ENCODE measurements at places on chromosomes 12 and 14. TPM values are rescaled to one million over a fixed set of nuclear protein-coding genes. Genes with fewer than 3 reads are reported as not detected.
A peak's percentile ranks its signal among the peaks of the same experiment; 100 is the strongest.

DNA sequence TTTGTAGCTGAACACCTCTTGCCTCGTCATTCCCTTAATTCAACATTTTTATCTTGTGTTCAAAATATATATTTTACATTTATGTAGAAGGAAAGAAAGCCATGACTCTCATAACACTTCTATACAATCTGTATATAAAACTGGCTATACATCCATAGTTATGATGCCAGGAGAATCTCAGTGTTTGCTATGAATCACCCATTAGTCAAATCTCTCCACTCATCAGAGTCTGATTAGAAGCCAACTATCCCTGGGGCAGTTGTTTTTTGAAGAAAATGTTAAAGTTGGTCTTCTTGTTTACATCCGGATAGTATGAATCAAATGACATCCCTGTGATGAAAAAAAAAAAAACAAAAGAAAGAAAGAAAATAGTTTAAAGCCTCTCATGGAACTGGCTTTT is 503.9 kb downstream of the NELL2 start:
- DNase-seq = no peak

DNA sequence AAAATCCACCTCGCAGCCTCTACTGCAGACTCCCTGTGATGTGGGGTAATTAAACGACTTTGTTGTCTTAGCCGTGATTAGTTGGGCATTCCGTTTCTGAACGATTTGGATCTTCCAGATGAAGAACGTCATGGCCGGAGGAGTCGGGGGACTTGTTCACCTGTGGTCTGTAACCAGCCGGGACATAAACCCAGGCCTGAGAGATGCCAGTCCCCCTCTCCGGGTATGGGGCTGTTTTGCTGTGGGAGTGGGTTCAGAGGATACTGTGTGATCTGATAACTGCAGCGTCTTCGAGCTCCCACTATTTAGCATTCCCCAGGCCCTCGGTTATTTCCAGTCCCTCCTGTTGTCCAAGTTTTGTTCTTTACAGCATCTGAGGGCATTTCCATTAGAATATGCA is 96.1 kb downstream of the PIWIL1 start:
- no peak for DNase-seq

The TRPV4 gene
- total RNA-seq = 2.1 TPM

GRCh38 chr12:21438643-21439042 is 1.2 kb downstream of the PYROXD1 start:
- DNase-seq = no peak

- no peak for DNase-seq
These were observed 300.7 kb upstream of the TBX3 start for GRCh38 chr12:114984634-114985061.

GRCh38 chr14:57991353-57991752 is 125.5 kb upstream of the SLC35F4 start:
- DNase-seq = no peak

The IFI27L2 gene
- 61.8 TPM for total RNA-seq

DNA sequence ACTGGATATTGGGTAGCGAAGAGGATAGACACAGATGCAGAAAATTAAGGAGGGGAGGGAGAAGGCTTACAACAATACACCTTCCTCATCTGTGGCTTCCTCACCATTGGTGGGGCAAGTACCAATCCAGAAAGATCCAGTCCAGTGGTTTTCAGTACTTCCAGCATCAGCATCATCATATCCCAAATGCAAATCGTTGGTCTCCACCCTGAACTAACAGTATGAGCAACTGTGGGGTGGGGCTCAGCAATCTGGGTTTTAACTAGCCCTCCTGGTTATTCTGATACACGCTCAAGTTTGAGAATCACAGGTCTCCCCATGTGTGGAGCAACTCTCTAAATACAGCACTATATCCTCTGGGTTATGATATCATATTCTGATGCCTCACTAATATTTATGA is 193.7 kb downstream of the PAX9 start:
- no peak for DNase-seq

The SPTSSA gene
- total RNA-seq = 32.7 TPM

GRCh38 chr12:48980953-48981756 is 3.0 kb downstream of the WNT1 start:
- DNase-seq = no peak

The PTCSC3 gene
- total RNA-seq = not detected

DNA sequence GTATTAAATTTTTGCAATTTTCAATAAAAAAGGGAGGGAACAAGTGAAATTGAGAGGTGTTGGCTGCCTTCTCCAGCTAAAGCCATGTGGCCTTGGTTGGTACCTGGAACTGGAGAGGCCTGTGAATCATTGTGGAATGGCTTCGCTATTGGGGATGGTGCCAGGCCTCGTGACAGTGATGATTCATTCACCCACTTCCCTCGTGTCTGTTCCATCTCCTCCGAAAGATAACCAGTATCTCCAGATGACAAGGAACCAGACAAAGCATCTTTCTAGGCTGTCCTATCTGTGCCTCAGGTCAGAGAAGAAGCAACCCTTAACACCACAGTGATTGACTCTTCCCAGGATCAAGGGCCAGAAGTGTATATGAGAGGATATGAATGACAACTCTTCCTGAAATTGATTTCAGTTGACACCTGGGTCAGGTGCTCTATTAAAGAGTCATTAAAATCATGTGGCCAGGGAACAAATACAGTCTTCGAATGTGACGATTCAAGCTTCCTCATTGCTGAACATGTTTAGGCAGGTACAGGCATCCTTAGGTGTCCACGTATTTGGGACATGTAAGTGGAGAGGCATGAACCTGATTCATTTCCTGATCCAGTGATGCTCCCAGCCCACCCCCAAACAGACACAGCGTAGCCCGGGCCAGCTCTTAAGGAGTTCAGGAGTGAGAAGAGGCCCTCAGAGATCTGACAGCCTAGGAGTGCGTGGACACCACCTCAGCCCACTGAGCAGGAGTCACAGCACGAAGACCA is at the start of gene RNASE7:
RNASE7 (plus strand) TSS at position 687 of the 758 bp plus-strand sequence. CDS start 631 bp downstream, outside the sequence.
- DNase-seq = peak; percentile 81

- DNase-seq = no peak
These were observed 52.3 kb downstream of the SOCS2 start for GRCh38 chr12:93624595-93625294.

- no peak for DNase-seq
These were observed 34.8 kb downstream of the DIO3 start for GRCh38 chr14:101595887-101596721.

The GLIPR1L1 gene
- total RNA-seq = not detected

The HOXC12 gene
- not detected for total RNA-seq

DNA sequence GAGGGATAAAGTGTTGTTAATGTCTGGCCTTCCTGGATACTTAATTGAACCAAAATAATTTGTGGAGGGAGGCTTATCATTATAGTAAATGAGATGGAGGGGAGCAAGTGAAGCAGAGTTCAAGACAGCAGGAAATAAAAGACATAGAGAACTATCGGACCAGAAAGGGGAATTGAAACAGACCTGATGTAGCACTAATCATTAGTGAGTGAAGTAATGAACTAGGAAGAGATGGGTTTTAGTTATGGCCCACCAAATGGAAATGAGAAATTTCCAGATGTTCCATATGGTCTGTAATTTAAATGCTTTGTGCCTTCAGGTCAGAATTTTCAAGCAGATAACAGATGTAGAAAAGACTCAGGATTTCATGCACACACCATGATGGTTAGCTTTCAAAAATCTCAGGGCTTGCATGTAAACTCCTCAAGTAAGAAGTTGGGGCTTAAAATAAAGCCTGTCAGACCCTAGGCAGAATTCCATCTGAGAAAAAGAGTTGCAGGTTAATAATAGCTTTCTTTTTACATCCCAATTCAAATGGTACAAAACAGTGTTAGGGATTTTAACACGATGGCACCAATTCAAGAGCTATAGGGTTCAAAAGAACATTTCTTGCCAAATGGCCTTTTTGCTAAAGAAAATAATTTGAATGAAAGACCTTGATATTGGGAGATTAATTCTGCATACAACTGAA is 355.8 kb downstream of the FSCB start:
- no peak for DNase-seq

DNA sequence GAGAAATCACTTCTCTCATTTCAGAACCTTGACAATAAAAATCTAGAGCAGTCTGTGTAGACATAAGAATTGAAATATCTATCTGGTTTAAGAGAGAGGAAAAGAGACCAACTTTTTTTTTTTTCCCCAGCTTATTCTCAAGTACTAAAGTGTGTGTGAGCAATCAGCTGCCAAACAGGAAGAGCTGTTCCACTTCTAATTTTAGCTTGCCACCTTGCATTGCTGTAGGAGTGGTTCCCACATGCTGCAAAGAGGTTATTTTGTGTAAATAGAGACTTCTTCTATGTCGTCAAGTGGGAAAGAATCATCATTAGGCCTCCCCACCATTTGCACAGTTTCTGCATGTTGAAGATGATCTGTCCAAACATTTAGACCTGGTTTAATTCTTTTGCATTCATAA is 142.6 kb downstream of the NPAS3 start:
- no peak for DNase-seq

GRCh38 chr12:54504550-54504949 is 7.0 kb downstream of the NCKAP1L start:
- DNase-seq = no peak

DNA sequence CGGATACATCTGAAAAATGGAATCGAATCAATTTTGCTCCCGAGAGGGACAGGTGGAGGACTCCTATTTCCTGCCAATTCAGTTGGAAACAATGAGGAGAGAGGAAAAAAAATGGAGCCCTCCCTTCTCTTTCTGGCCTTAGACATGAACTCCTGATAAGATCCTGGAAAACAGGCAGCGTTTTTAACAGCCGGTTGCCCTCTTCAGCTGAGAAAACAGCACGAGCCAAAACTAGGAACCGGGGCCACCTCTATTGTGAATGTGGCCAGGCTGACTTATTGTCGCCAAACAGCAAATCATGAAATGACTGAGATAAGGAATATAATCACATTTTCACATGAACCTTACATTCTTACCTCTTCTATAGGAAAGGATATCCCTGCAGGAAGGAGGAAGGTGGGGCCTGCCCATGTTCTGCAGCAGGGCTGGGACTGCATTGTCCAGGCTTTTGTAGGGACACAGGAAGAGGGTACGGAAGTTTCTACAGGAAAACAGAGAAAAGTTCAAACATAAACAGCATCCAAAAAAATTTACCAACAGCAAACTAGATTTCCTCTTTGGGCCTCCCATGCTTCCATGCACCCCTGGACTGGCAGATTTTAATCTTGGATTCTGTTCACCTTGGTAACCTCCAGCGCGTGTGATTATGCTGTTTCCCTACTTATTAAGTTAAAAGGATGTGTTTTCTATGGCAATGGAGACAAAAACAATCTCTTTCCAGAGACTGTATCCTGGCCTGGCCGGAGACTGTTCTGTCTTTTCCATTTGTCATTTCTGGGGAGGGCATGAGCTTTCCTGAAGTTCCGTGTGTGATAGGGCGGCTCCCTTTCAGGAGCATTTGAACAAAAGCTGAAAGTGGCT is 29.0 kb upstream of the ELK3 start:
- no peak for DNase-seq

The PLCZ1 gene
- total RNA-seq = not detected

DNA sequence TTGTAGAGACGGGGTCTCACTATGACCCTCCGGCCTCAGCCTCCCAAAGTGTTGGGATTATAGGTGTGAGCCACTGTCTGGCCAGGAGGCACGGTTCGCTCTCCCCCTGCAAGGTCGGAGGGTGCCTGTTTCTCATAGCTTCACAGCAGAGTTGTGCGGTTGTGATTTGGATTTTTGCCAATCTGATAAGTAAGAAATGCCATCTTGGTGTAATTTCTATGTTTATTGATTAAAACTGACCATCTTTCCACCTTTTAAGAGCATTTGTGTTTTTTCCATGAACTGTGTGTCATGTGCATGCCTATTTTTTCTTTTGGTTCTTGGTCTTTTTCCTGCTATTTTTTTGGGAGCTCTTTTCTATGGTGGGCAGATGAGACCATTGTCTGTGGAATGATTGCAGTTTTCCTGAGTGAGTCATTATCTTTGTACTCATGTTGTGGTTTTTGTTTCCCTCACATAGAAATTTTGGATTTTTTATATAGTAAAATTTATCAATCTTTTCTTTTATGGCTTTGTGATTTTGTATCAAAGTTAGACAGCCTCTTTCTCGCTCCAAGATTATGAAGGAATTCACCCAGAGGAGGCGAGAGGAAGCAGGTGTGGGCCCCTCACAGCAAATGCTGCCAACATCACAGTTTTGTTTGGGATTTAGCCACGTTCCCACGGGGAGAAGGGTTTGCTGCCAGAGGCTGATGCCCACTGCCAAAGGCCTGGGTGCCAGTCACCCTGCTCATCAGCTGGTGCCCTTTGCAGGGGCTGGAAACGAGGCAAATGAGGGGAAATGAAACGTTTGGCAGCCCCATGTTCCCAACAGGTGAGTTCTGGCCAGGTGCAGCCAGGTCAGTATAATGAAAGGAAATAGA is 47.2 kb downstream of the RFX4 start:
- DNase-seq = no peak

DNA sequence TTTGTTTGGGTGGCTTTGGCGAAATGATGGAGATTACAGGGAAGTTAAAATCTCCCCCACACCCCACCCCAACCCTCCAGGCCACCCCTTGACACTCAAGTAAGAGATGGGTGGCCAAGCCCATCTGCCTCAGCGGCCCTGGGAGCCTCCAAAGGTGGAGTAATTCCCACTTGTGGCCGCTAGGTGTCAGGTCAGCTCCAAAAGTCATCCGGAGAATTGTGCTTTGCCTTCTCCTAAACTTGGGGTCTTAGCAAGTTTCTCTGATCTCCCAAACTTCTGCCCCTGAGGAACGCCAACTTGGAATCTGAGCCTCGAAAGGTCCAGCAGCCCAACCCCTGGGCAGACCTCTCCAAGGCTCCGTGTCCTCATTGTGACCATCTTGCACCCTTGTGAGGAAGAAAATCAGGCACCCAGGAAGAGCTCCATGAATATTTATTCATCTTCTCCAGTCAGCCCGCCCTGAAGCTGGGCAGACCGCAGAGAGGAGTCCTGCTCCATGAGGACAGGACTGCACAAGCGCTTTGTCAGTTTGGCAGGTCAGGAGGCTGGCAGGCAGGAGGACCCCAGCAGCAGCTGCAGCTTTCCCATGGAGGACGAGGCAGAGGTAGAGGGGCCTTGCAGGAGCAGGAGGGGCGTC is 46.7 kb downstream of the LRRC74A start:
- DNase-seq = peak; percentile 67

GRCh38 chr12:74900232-74900631 is 309.4 kb downstream of the KCNC2 start:
- no peak for DNase-seq

The HELB gene
- total RNA-seq = 3.6 TPM

DNA sequence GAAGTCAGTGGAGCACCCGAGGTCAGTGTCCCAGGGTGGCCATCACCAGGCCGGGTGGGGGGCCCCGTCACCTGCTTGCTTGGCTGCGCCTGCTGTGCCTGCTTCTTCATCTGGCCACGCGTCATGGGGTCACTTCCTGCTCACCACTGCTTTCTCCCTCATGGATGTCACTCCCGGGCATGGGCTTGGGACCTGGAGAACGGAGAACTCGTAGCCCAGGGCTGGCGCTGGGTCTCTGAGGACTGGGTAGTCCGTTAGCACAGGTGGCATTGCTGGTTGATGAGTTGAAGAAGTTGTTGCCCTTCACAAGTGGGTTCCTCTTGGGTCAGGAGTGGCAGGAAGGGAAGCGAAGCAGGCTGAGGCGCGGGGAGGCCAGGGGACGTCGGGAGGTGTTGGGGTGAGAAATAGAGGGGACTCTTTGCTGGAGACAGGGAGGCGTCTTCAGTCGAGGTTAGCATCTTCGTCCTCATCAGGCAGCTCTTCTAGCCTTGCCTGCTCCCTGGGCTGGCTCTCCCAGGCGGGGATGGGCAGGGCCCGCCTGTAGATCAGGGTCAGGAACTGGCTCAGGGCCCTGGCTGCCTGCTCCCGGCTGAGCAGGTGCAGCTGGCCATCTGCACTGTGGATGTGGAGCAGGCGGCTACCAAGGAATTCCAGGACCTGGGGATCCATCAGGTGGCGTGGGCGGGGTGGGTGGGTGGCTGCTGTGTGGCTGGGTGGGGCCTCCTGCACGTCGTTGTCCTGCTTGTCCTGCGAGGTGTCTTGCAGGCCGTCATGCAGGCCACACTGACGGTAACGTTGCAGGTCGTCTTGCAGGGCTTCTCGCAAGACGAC is 23.0 kb downstream of the RTL1 start:
- no peak for DNase-seq

Data from mucosa of gallbladder (tissue), 1 donor.